ENCODE measurements at places on chromosomes 16 and 17.

DNA sequence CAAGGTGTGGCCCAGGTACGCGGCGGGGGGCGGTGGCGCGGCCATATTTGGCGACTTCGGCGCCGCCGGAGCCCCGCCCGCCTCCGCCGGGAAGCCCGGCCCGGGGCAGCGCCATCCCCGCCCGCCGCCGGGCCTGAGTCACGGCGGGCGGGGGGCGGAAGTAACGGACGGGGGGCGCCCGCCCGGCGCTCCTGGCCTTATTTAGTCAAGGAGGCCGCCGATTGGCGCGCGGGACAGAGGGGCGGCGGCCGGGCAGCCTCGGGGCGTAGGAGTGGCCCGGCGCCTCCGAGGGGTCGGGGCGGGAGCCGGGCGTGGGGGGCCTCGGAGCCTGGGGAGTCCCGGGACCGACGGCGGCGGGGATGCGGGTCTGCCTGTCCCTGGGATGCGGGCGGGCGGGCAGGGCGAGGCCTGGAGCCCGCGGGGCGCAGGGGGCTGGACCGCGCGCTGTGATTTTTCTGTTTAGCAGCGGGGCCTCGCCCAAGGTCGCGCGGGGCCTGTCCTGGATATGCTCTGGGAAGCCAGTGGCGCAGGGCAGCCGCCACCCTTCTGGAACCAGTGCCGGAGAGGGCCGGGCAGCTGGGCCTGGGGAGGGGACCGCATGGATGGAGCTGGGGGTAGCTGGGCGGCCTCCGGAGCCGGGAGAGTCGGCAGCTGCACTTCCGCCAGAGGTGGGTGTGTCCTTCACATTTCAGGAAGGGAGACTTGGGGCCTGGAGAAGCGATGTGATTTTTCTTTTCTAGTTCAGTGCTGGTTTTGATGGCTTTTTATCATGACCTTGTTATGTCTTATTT, 2.3 kb upstream of the ACTG1 start:
- no peak for DNase-seq

DNA sequence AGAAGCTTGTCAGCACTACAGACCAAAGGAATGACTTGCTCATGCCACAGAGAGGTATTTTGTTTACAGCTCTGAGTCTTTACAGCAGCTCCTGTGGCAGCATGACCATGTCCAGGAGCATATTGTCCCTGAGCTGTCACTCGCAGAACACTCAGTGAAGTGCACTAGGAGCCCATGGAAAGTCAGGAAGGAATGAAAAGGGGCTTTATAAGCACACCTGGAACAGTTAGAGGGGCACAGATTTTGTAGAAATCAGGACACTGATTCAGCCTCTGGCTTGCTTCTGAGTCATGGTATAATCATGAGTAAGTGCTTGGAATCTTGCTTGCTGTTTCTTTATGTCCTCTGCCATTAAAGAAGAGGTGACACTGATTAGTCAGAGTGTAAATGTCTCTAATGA, 41.0 kb downstream of the TADA2A start:
- DNase-seq = no peak

DNA sequence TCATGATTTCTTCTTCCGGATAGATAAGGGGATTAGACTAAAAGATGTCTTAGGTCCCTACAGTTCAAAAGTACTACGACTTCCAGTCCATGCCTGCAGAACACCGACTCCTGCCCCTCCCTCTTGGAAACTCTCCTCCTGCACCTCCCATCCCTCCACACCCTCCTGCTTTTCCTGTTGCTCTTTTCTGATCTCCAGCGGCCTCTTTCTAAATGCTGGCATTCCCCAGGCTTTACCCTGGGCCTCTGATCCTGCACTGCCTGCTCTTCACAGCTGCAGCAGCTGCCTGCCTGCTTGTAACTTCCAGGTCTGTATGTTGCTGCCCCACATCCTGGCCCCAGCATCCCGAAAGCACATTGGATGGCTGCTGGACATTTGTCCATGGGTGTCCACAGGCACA, 154.2 kb downstream of the KCNJ12 start:
- no peak for DNase-seq

DNA sequence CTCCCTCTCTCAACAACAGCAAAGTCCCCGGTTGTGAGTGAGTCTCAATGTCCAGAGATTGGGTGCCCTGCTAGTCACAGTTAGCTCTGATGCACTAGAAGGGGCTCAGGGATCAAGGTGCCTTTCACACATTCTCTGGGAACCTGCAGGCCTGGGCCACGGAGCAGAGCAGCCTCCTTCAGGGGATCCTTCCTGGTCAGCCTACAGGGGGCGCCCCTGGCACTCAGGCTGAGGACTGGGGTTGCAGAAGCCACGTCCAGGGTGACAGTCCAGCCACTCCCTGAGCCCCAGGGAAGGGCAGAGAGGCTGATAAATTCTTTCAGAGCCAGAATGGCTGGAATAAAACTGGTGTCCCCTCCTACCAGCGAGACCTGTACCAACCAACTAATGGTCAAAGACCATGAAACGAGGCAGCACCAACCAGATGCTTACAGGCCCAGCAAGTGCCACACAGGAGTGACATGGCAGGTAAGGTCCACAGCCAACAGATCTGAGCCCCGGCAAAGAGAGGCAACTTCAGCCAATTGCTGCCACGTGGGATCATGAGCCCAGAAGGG, 43.5 kb downstream of the ST3GAL2 start:
- peak; percentile 76 for DNase-seq

GRCh38 chr16:51523400-51523799, 372.3 kb upstream of the SALL1 start:
- no peak for DNase-seq

DNA sequence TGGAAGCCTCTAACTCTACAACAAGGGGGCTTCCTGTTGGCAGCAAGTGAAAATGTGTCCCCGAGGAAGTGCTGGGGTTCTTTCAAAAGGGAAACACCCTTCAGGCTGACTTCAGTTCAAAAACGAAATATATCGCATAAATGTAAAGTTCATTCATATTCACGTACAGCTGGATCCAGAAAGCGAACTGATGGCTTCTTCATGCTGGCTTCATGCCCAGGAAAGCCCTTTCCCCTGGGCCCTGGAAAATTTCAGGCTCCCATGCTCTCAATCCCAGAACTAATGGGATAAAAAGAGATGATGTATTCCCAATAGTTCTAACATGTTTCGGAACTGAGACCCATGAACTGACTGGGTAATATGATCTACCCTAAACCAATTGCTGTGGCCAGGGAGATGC, 104.7 kb upstream of the CDH13 start:
- DNase-seq = no peak

DNA sequence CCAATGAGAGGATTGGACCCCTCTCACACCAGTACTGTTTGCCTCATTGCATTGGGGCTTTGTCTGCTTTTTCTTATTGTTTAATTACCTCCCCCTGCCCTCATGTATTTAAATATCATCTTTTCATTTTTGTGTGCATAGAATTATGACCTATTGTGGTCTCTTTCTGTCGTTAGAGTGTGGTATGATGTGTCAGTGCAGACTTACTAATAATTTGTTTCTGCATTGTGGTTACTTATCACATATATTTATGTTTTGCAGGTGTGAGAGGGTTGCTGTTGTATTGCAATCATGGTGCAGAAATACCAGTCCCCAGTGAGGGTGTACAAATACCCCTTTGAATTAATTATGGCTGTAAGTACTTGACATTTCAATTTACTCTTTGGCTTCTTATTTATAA, 2.5 kb downstream of the SEC14L1 start:
- no peak for DNase-seq

DNA sequence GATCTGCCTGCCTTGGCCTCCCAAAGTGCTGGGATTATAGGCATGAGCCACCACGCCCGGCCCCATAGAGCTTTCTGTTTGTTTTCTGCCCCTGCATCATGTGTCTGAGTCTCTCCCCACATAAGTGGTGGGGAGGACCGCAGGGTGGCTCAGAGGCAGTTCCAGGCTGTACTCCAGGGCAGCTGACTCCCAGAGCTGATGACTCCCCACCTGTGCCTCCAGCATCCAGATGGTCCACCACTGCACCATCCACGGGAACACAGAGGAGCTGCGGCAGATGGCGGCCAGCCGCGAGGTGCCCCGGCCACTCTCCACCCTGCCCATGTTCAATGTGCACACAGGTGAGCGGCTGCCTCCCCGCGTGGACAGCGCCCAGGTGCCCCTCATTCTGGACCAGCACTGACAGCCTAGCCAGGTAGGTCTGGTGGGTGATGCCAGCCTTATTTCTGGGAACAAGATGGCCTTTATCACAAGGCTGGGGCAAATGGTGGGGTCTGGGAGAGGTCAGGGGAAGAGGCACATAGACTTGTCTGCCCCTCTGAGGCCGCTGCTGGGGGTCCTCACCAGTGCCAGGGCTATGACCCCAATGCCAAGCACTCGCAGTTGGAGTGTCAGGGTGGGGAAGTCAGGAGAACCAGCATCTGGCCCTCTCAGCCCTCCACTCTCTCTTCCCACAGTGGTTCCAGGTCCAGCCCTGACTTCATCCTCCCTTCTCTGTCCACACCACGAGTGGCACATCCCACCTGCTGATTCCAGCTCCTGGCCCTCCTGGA, 9.4 kb downstream of the SGCA start:
- DNase-seq = no peak

DNA sequence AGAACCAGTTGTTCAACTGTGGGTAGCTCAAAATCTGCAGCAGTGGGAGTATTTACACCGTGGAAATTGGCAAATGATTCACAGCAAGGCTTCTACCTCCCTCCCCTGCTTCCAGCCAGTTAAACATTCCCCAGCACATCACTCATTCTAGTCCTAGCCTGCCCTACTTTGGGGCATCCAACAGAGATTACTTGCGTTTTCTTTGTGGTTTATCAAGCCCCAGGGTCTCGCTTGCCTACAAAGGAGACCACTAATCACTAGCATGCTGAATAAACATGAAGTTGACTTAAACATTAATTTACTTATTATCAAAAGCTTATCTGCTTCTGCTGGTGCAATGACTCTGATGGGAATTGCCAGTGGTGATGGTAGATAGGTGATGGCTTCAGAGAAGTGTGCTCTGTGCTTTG, 94.5 kb downstream of the MARF1 start:
- no peak for DNase-seq

GRCh38 chr17:2239882-2240430, 63.6 kb downstream of the SMG6 start:
- DNase-seq = no peak

GRCh38 chr17:37218849-37219248, 156.9 kb upstream of the C17orf78 start:
- no peak for DNase-seq

- no peak for DNase-seq
Observed at GRCh38 chr16:14121142-14121541, 50.0 kb downstream of the MRTFB start.

DNA sequence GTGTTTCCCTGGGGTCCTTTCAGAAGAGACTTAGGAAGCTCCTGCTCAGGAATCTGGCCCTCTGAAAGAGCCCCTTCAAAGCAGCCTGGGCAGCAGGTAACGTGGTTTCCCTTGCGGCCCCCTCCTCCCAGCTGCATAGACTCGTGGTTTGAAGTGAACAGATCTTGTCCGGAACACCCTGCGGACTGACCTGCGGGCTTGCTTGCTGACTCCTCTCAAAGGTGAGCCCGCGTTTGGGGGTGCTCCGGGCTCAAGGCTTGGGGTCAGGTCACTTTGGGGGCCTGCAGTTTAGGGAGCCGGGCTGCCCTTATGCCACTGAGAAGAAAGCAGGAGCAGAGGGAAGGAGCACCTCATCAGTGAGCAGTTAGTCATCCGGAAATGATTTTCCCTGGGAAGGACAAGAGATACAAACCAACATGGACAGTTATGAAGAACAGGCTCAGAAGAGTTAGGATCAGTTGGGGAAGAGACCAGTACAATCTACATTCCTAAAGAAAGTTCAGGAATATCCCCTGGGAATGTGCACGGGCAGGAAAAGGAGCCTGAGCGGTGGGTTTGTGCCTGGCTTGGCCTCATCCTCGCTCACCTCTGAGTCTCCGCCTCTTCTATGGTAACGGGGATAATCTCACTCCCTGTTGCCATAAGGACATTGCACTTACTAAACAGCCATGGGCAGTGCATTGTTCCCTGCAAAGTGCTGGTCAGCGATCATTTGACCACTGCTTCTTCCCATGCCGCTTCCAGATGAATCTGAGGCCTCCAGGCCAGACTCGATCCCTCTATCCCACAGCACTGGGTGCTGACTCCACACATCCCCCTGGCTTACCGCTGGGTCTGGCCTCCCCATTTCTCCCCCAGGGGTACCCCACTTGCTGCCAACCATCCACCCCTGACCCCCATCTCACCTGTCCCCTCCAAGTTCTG, 10.0 kb downstream of the LDHD start:
- DNase-seq = no peak

GRCh38 chr17:49217651-49218413, 7.3 kb downstream of the ABI3 start:
- DNase-seq = peak; percentile 74

DNA sequence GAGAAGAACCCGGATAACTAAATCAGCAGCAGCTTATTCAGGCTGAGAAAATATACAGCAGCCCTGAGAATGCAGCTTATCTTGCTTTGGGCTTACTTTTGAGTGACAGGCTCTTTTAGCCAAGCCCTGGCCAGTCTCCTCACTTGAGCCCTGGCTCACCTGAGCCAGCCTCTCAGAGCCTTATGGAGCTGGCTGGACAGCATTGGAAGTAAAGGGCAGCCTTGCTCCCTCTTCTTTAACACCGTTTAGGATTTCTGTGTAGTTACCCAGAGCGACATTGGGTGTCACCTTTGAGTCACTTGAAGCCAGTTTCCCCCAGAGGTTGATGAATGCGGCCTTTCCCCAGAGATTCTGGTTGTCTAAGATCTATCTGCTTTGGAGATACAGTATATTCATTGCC, 7.7 kb upstream of the NPIPB2 start:
- DNase-seq = peak; percentile 53

DNA sequence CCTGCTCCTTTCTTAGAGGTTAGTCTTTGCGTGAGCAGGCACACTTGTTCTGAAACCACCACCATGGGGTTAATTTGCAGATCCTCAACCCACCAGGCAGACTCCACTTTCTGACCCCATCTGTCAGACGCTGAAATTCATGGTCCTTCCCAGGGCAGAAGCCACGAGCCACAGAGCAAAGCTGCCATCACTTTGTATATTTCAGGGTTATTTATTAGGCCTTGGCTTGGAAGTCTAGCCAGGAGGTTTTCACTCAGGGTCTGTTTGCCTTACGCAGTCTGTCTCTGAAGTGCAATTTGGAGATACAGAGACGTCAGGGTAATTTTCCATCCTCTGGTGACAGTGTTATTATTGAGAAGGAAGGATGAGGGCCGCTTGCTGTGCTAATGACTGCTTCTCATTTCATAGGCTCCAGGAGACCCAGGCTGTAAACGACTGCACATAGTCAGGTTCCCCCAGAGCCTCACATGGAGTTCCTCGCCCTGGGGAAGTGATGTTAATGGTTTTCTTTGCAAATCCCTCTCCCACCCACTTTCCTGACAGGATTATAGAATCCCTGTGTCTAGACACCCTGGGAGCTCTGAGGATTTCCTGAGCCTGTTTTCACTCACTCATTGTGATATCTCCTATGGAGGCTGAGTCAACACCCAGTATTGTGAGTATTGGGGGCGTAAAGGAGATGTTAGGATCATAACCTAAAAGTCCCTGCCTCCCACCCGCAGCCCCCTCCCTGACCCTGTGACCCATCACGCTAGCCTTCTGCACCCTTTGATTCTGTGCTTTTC, 269.0 kb downstream of the ABCC12 start:
- no peak for DNase-seq

DNA sequence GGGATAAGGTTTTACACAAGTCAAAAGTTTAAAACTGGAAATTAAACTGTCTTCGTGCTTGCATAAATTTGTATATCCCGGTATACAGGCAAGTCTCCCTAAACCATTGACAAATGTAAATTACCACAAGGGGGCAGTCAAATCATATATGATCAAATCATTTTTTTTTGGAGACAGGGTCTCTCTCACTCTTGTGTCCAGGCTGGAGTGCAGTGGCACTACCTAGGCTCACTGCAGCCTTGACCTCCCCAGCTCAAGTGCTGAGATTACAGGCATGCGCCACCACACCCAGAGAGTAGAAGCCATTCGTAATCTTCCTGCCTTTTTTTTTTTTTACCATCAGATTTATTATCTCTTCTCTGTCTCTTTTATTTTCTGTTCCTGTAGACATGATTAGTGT, 18.5 kb downstream of the TOP2A start:
- DNase-seq = no peak

All from GM12891 (cell line).